ENCODE measurements at places on chromosomes 16 and 17. TPM values are rescaled to one million over a fixed set of nuclear protein-coding genes. Genes with fewer than 3 reads are reported as not detected.

The STX1B gene
- polyA plus RNA-seq = not detected

The KIF2B gene
- not detected for polyA plus RNA-seq

The SLC38A8 gene
- polyA plus RNA-seq = not detected

- no peak overlapping the region for H3K27ac ChIP-seq
- no peak overlapping the region for H3K4me3 ChIP-seq
- no peaks in the 10 kb centered on the region for H3K27me3 ChIP-seq
These were observed 23.4 kb upstream of the RBFOX3 start for GRCh38 chr17:79633993-79634813.

DNA sequence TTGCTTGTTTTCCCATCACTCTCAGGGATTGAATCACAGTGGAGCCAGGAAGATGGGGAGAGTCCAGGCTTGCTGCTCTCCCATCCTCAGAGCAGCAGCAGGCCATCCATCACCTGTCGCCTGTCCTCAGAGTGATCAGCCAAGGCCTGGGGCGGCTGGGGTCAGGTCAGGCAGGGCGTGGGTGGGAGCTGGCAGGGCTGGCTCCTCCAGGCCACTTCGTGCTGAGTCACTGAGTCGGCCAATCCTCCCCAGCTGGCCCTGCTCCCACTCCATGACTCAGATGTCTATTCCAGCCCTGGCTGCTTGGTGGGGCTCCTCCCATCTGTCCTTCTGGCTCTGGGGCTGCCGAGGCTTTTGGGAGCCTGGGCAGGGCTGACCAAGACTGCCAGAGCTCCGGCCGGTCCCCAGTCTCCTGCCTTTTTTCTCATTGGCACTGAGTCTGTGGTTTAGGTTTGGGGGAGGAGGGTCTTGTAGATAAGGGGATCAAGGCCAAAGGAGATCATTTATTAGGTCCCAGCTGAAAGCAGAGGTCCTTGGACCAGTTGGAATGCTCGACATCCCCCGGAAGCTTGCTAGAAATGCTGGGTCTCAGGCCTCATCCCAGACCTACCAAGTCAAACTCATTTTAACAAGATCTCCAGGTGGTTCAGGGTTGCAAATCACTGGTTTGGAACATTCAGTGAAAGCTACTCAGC is 72.7 kb downstream of the ABCC1 start:
- DNase-seq = peak; percentile 16
- no peaks in the 10 kb centered on the region for H3K27me3 ChIP-seq

DNA sequence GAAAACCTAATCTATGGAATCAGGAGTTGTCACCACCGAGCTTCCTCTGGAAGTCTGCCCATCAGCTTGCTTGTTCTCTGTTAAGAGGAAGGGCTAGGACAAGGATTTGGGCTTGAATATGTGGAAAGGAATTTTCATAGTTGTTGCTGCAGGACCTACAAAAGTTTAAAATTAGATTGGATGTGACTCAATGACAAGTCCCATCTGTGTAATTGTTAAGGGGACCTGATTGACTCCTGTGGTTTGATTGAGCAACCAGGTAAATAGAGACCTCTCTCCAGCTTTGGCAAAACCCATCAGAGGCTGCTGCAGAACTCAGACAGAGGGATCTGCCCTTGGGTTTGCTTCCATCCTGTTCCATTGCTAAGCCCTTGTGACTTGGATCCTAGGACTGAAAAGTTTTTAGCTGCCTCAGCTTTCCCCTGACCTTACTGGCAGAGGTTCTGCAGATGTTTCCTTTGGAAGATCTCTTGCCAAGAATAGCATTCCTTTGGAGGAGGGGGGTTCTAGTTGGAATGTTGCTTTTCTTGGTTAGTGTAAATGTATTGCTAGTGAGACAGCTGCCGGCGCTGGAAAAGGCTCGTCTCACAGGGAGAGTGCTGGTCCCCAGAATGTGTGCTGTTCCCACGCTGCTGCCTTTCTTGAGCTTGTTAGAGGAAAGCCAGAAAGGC is 50.0 kb downstream of the SF3B3 start:
- H3K4me1 ChIP-seq = peaks cover 17% of the 10 kb centered on the region
- H3K4me3 ChIP-seq = no peak overlapping the region
- no peaks in the 10 kb centered on the region for H3K27me3 ChIP-seq
- H3K36me3 ChIP-seq = peaks cover 53% of the 10 kb centered on the region
- no peak overlapping the region for H3K27ac ChIP-seq

Measured in CD14-positive monocyte (primary cell).